KBM-7 (cell line): ENCODE measurements at places on chromosomes 2 and 18.

DNA sequence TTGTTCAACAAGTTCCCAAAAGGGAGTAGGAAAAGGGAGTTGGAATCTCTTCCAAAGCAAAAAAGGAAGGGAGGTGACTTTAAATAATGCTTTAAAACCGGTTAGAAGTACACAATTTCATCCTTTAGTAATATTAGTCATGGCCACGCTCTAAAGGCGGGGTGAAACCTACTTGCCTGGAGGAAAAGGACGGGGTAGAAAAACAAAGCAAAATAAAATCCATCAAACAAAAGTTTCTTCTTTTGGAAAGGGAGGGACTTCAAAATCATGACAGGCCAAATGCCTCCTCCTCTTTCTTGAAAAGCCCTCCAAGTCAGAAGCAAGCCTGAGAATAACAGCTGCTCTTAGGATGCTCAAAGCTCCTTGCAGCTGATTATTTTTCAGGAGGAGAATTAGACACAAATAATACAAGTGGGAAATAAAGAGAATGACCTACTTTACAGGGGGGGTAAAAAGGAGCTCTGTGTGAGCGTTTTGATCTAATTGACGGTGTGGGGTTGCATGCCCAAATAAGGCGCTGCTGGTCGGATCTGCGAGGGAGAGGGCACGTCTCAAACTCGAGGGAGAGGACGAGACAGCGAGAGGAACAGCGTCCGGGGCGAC is 1.8 kb upstream of the NPAS2 start:
- no peak for DNase-seq

GRCh38 chr2:70321370-70321769 is 19.5 kb upstream of the FAM136A start:
- no peak for DNase-seq

GRCh38 chr2:1731963-1732768 is 12.1 kb downstream of the PXDN start:
- no peak for DNase-seq

DNA sequence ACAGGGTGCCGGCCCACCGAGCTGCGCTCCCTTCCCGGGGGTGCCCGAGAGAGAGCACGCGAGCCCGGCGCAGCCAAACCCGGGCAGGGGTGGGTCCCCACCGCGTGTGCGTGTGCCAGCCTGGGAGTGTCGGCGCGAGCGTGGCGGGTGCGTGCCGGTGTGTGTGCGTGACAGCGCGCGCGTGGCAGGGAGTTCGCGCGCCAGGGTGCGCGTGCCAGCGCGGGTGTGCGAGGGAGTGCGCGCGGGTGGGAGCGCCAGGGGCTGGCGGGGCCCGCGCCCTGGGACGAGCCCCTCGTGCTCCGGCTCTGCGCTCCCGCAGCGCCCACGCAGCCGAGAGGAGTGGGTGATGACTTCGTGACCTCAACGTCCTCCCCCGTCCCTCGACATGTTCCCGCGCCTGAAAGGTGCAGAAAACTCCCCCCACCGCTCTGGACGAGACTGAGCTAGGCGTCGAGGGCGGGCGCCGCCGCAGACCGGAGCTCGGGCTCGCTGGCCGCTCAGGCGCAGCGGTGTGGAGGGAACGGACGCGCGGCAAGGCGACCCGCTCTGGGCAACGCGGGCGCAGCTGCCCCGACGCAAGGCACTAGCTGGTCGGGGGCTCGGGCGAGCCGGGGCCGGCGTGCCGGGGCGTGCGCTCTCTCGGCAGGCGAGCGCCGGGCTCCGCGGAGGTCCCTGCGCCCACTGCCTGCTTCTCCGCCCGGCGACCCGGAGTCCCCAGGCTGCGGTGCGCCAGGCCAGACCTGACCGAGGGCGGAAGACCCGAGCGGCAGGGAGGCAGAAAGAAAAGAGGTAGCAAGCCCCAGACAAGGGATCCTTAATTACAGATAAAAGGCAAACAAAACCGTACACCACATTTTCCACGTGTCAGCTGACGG is 582.8 kb downstream of the ZEB2 start:
- DNase-seq, result peak; percentile 38

GRCh38 chr18:515156-515815 is 14.8 kb upstream of the COLEC12 start:
- no peak for DNase-seq

- DNase-seq, result no peak
These were observed 87.8 kb upstream of the SNTG2 start for GRCh38 chr2:862731-863466.

- DNase-seq, result no peak
These were observed 103.7 kb downstream of the LPIN1 start for GRCh38 chr2:11850082-11850481.

GRCh38 chr18:2902327-2902726 is 55.5 kb downstream of the EMILIN2 start:
- no peak for DNase-seq

- no peak for DNase-seq
These were observed 29.9 kb downstream of the HK2 start for GRCh38 chr2:74863802-74864248.

DNA sequence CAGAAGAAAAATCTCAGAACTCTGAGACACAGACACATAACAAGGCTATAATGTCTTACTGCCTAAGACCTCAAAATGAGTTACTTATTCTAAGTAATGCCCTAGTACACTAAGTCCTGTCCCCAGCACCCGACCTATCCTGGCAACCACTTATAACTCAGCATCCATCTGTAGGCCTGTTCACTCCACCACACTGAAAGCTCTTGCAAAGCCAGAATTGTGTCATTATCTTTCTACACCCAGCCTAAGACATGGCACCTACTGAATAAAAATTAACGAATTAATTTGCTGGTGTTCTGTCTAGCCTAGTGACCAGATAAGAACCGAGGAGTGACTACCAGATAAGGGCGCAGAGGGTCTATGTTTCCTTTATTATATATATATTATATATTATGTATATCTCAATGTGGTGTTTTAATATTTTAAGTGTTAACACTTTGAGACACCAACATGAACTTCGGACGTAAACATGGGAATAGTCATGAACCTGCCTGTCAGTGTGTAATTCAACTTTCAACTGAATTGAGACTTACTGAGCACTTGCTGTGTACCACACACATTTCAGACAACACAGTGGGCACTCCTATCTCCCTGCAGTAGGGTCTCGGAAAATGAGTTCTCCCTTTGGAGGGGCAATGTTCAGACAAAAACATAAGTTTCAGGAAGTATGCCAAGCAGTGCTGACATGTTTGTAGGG is 27.7 kb downstream of the TMEM131 start:
- no peak for DNase-seq

GRCh38 chr2:85308896-85309555 is 18.8 kb downstream of the TGOLN2 start:
- no peak for DNase-seq

DNA sequence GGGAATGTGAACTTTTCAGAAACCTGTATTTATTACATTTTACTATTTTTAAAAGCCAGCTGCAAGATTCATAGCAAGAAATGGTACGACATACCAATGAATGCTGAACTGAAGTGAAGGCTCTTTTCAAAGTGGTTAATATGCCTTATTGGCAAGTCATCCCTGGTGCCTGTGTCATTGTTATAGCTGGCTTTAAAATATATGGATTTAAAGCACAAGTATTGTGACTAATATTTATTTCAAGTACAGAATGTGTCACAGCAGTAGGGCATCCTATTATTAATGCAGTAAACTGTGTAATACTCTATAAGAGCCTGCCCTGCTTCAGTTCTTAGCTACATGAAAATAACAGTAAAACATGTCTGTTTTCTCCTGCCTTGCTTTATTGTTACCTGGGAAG is 10.8 kb downstream of the TSHZ1 start:
- no peak for DNase-seq

- DNase-seq, result peak; percentile 50
These were observed 203.3 kb downstream of the TCF4 start for GRCh38 chr18:55384551-55385275.
